Neural crest cell (in vitro differentiated cells): ENCODE measurements at places on chromosomes 6 and 20.
A peak's percentile ranks its signal among the peaks of the same experiment; 100 is the strongest.

- no peak for DNase-seq
These were observed 41.3 kb downstream of the PANK2 start for GRCh38 chr20:3930265-3931206.

- no peak for DNase-seq
These were observed 7.2 kb downstream of the GCNT2 start for GRCh38 chr6:10528158-10528981.

- DNase-seq = no peak
These were observed 80.7 kb upstream of the CCDC167 start for GRCh38 chr6:37580176-37580955.

DNA sequence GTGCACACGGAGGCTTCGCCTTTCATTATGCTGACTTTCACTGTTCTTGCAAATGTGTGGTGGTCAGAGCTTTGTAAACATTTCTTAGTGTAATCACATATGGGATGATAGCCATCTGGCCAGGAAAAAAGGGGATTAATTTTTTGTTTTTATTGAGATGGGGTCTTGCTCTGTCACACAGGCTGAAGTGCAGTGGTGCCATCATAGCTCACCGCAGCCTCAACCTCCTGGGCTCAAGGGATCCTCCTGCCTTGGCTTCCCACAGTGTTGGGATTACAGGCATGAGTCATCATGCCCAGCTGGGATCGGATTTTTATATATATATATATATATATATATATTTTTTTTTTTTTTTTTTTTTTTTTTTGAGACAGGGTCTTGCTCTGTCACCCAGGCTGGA lies 11.0 kb upstream of the TIAM2 start:
- DNase-seq = no peak

DNA sequence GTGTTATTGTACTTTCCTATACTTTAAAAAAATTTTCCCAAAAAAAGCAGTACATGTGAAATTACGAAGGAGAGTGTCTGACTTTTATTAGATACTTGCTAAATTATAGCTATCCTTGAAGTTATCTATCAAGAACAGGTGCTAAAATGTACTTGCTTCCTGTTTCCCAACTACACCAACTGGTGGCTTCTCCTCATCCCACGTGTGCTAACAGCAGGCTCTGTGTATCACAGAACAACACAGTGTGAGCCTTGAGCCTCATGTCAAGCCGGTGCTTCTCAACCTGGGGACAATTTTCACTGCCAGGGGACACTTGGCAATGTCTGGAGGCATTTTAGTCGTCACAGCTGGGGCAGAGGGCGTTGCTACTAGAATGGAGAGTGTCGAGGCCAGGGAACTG lies 36.2 kb upstream of the CDYL start:
- DNase-seq = no peak

GRCh38 chr20:44683263-44684046 lies 31.7 kb upstream of the CCN5 start:
- peak; percentile 44 for DNase-seq

DNA sequence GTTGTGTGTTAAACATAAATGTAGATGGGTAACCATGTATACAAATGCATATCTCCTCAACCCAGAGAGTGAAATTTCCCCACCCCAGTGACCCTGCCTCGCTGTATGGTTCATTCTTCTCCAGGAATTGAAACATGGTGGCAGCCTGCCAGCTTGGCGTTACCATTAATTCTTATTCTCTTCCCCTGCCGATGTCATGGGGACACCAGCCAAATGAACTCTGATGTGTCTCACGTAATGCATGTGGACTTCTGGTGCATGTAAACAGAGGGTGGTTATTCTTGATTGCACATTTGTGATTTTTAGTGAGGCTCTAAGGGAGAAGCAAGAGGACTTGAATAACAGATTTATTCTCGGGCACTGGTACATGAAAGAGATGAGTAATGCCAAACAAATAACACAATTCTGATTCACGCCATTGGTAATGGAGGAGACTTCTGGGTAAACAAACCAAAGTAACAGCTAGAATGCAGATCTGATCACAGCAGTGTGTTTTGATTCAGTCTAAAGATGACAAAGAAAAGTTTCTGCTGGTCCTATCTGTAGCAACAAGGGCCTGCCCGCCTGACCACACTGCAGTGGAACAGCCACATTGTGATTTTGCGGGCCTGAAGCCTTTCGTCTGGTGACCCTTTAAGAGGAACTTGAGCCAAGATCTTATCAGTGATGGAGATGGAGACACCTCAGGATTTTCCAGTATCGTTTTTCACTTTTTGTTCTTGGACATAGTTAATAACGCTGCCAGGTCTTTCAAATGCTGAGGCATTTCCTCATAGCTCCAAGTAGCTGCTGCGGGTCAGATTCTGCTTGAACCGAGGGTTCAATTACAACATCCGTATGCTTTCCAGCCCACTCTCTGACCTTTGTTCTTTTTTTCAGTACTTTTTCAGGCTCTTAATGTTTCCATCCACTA lies 171.8 kb upstream of the AKAP12 start:
- no peak for DNase-seq
